ENCODE measurements at places on chromosomes 7 and 10. TPM values are rescaled to one million over a fixed set of nuclear protein-coding genes. Genes with fewer than 3 reads are reported as not detected.

The PLXNA4 gene
- not detected for polyA plus RNA-seq

The PDK4 gene
- polyA plus RNA-seq = 1.3 TPM

The PLEKHS1 gene
- not detected for polyA plus RNA-seq

The PRSS1 gene
- polyA plus RNA-seq = not detected

The OPN1SW gene
- not detected for polyA plus RNA-seq

The GPR15LG gene
- polyA plus RNA-seq = not detected

The AZGP1 gene
- polyA plus RNA-seq = not detected

The EPO gene
- not detected for polyA plus RNA-seq

The OR2A12 gene
- not detected for polyA plus RNA-seq

The TMEM178B gene
- polyA plus RNA-seq = not detected

The LEP gene
- not detected for polyA plus RNA-seq

The CPN1 gene
- polyA plus RNA-seq = not detected

The SLC18A3 gene
- not detected for polyA plus RNA-seq

The RBP3 gene
- polyA plus RNA-seq = not detected

The LAMB1 gene
- 1.1 TPM for polyA plus RNA-seq

The SMKR1 gene
- not detected for polyA plus RNA-seq

The ELN gene
- not detected for polyA plus RNA-seq

The EIF3B gene
- 121 TPM for polyA plus RNA-seq

The STEAP2 gene
- polyA plus RNA-seq = not detected

The LRRTM3 gene
- polyA plus RNA-seq = not detected

The TMEM140 gene
- polyA plus RNA-seq = 14.1 TPM

The SNX10 gene
- 193 TPM for polyA plus RNA-seq

The LIPN gene
- polyA plus RNA-seq = 0.50 TPM

The GNG11 gene
- 6.9 TPM for polyA plus RNA-seq

The NPSR1 gene
- not detected for polyA plus RNA-seq

The PTPRZ1 gene
- not detected for polyA plus RNA-seq

The CPA5 gene
- not detected for polyA plus RNA-seq

The PNLIPRP3 gene
- not detected for polyA plus RNA-seq

The TACR2 gene
- polyA plus RNA-seq = not detected

The AGR3 gene
- polyA plus RNA-seq = not detected

The HOXA3 gene
- polyA plus RNA-seq = not detected

The ASB13 gene
- 8.8 TPM for polyA plus RNA-seq

The GPR26 gene
- polyA plus RNA-seq = not detected

The CYCS gene
- polyA plus RNA-seq = 133 TPM

The SYT15B gene
- not detected for polyA plus RNA-seq

The OLAH gene
- polyA plus RNA-seq = not detected

The INA gene
- not detected for polyA plus RNA-seq

The VWDE gene
- polyA plus RNA-seq = not detected

The STEAP1 gene
- not detected for polyA plus RNA-seq

The GRID2IP gene
- not detected for polyA plus RNA-seq

The UTF1 gene
- polyA plus RNA-seq = 0.43 TPM

The TRIM74 gene
- not detected for polyA plus RNA-seq

The ACSL5 gene
- polyA plus RNA-seq = 53.7 TPM

The FAM241B gene
- 1.9 TPM for polyA plus RNA-seq

The CFTR gene
- polyA plus RNA-seq = not detected

The LFNG gene
- polyA plus RNA-seq = 1.1 TPM

The MRC1 gene
- not detected for polyA plus RNA-seq

The TMEM229A gene
- polyA plus RNA-seq = not detected

The FZD8 gene
- polyA plus RNA-seq = not detected
